Stomach (tissue), 19 donors: ENCODE measurements at places on chromosomes 4 and X. TPM values are rescaled to one million over a fixed set of nuclear protein-coding genes. Genes with fewer than 3 reads are reported as not detected.

GRCh38 chr4:117831060-117831683, 203.1 kb upstream of the NDST3 start:
- no peak for DNase-seq

- DNase-seq: no peak
These were observed 73.0 kb downstream of the LUZP4 start for GRCh38 chrX:115362334-115363095.

DNA sequence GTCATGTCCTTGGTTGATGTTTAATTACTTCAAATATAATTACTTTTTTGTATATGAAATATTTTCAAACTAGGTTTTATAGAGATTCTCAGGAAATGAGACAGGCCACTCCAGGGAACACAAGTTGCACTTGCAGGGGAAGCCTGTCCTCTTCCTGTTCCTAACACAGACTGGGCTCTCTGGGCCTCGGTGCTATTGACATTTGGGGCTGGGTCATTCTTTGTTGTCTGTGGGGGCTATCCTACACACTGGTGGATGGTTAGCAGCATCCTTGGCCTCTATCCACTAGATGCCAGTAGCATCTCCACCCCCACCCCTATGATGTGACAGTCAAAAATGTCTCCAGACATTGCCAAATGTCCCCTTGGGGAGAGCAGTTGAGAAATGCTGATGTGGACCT, 49.3 kb upstream of the MAP3K15 start:
- no peak for DNase-seq

- DNase-seq: no peak
These were observed 502.9 kb upstream of the SLIT2 start for GRCh38 chr4:19748519-19749479.

DNA sequence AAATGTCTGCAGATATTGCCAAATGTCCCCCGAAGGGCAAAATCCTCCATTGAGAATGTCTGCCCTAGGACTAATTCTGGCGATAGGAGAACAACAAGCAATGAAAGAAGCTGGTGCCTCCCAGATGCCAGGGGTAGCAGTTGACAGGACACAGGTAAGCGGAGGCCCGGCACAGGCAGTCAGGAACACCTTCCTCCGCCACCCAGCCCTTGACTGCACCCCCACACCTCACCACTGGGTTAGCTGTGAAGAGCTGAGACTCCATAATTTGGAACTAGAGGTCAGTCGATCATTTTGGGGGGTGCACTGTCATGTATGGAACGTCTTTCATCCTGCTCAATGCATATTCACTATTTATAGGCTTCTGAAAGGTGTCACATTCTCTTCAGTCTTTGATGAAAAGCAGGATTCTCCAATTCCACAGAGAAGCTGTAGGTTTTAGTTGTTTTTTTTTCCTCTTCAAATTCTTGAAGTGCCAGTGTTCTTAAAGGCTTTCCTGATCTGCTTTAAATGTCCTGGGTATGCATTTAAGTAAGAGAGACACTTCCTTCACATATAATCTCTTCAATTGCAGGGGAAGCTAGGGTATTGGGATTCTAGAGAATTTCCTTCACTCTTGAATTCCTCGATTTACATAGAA, 111.6 kb upstream of the ZFP42 start:
- DNase-seq: no peak

- DNase-seq: no peak
These were observed 73.3 kb downstream of the SHOX start for GRCh38 chrX:703866-704265.

GRCh38 chr4:78926826-78927225, 12.4 kb downstream of the PAQR3 start:
- no peak for DNase-seq

- no peak for DNase-seq
These were observed 25.1 kb downstream of the SLC30A9 start for GRCh38 chr4:42015438-42015837.

The EFHC2 gene
- 1.5 TPM for polyA plus RNA-seq

GRCh38 chrX:75390470-75390869, 116.6 kb downstream of the UPRT start:
- DNase-seq: no peak

The TNIP3 gene
- polyA plus RNA-seq: 1.1 TPM

GRCh38 chrX:10974920-10975319, 136.2 kb upstream of the HCCS start:
- no peak for DNase-seq

DNA sequence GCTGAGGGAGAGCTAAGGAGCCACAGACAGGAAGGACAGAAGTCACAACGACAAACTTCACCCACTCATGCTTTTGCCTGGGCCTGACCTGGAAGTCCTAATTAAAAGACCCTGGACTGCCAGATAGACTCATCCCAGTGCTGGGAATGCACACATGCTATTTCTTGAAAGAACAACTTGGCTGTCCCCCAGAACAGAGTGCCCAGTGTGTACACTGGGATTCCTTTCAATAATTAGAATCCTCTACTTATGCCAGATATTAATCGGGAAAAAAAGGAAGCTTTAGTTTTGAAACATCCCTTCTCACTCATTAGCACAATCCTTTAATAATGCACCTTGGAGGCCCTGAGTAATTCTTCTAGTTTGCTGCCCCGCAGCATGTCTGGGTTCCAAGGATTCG, 3.4 kb downstream of the HOPX start:
- no peak for DNase-seq

The CXCL6 gene
- 4.7 TPM for polyA plus RNA-seq

DNA sequence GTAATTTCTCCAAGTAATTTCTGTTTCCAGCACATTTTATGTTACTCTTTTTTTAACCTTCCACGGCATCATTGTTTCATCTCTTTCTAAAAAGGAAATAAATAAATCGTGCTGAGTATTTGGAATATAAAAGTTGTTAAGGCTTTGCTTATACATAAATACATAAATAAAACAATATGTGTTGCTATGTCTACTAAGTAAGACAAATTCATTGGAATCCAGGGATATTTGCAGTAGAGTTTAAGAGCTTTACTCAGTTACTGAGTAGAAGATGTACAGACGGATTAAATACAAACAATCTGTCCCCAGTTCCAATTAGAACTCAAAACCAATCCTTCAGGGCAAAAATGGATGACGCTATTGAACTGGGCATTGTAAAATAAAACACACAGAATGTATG, 1.4 kb downstream of the ARHGAP24 start:
- no peak for DNase-seq

DNA sequence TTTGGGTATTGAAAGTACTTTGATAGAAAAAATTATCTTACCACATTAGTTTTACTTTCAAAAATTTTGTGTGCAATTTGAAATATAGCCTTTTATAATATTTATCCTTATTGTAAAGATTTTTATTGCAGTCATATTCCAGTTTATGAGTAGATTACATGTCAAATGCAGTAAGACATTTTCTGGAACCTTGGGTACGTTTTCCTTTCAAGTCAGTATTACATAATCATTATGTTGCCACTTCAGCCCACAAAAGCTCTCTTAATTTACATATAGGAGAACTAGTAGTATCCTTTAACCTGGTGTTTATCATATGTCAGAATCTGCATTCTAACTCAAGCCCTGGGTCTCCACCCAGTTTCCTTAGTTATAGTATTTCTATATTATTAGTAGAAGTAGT, 98.5 kb downstream of the CENPC start:
- DNase-seq: no peak

The DAPP1 gene
- 7.2 TPM for polyA plus RNA-seq

GRCh38 chr4:184420881-184421416, 53.4 kb downstream of the IRF2 start:
- DNase-seq: no peak

The ANAPC4 gene
- 14.2 TPM for polyA plus RNA-seq

- no peak for DNase-seq
These were observed 166.8 kb downstream of the COL4A6 start for GRCh38 chrX:108271397-108271787.
